ENCODE measurements at places on chromosomes 2 and 18.

GRCh38 chr18:6997808-6998207 is 119.8 kb downstream of the LAMA1 start:
- DNase-seq, result no peak

DNA sequence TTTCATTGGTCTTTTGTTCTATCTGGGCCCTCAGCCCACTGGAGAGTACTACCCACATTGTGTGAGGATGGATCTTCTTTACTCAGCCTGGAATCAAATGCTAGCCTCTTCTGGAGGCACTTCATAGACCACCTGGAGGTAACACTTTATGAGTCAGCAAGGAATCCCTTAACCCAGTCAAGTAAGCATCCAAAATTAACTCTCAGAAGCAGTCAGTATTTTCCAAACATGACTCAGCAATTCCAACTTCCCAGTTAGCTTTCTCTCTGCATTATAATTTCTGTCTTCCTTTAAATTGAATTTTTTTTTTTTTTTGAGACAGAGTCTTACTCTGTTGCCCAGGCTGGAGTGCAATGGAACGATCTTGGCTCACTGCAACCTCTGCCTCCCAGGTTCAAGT is 142.7 kb downstream of the ACKR3 start:
- no peak for DNase-seq

GRCh38 chr2:222076973-222077690 is 221.7 kb downstream of the PAX3 start:
- no peak for DNase-seq

DNA sequence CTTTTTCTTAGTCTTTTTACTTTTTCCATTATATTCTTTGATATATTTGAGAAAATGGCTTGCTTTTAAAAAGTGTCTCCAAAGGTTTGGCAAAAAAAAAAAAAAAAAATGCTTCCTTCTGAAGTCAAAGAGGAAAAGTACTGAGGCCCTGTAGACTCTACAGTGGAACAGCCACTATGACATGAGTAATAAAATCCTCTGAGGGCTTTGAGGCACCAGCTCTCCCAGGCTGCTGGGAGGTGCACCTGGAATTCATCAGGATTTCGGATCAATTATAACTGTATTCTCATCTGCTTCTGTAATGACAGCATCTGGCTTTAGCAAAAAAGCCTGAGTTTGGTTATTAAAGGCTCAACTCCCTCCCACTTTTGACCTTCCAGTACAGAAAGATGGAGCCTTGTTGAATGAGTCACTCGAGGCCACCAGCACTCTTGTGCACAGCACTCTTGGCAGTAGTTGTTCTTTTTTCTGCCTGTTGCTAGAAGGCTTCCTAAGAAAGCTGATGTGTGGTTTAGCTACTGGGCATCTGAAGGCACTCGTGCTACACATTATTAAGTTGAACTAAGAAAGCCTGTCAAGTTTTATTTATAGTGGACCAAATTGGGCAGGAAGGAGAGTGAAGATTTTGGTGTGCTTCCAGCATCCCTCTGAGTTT is 131.3 kb downstream of the PRPF40A start:
- DNase-seq, result no peak

DNA sequence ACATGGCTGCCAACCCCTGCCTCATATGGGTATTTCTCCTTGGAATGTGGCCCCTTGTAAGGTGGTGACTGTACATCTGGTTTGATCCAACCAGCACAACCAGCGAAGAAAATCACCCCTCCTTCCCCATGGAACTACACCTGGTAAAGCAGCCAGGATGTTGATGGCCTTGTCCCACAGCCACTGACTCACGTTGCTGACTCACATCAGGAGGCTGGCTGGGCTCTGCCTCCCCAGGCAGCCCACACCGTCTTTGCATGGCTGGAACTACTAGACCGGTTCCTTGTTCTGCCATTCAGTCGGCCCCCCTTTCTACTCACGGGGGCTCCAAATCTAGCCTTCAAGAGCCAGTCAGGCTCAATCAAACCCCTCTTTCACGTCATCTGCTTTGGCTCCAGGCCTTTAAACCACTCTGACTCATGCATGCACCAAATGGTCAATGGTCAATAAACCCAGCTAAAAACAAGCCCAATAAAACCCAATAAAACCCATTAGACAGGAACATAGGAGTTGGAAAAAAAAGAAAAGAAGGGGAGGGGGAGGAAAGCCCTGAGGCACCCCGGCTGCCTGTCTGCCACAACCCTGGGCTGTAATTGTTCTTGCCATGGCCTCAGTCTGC is 114.8 kb downstream of the PLB1 start:
- peak; percentile 53 for DNase-seq

DNA sequence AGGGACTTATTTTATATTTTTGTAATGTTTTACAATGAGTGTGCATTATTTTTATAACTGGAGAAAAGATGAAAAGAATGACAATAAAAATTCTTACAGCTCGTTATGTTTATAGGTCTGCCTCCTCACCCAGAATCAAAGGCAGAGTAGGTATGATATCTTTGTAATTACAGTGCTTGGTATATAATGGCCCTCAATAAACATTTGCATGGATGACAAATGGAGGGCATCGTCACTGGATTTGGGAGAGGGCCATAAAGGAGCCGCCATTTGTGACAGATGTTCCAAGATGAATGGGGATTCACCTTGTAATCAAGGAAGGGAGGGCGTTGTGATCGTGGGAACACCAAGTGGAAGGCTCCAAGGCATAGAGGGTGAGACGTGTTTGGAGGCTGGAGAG is 22.6 kb upstream of the GIGYF2 start:
- no peak for DNase-seq

- DNase-seq, result no peak
These were observed 216.9 kb upstream of the LRP1B start for GRCh38 chr2:142347751-142348150.

DNA sequence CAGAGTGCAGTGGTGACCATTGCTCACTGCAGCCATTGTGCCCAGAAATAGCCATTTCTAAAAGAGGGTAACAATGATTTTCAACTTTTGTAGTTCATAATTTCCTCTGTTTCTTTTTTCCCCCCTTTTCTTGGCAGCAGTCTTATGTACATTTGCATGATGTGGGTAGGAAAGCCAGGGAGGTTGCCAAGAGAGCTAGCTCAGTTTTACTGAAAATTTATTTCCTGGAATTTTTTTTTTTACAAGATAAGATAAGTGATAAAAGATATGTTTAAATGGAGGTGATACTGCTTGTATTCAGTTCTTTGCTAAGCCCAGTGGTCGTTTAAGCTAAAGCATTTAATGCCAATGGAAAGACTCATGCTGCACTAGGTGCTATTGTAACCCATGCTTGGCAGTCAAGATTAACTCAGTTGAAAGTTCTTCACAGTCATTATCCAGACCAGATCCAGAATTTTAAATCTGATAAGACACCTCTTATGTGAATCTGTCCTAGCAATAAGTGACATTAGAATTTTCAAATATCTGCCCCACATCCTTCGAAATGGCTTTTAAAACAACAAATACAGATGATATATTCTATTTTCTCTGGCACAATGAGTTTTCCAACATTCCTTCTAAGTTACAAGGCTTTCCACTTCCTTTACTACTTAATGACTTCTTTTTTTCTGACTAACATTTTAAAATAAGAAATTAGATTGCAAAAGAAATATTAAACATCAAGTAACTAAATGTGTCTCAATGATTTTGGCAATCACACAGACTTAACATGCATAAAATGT is 4.4 kb upstream of the ATP8B1 start:
- DNase-seq, result no peak

DNA sequence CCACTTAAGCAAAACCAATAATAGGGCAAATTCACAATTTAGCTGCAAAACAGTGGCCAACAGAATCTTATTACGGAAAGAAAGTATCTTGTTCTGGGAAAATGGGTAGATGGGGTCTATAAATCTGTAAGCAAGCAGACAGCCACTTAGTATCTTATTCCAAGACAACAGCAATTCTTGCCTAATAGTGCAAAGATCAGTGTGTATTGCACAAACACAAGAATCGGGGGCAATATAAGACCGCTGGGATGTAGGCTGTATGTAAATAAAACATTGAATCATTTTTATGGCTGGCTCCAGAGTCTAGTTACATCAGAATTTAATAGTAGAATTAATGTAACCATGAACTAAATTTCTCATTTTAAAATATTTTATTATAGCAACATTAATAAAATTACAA is 85.6 kb downstream of the FBXO15 start:
- DNase-seq, result no peak

DNA sequence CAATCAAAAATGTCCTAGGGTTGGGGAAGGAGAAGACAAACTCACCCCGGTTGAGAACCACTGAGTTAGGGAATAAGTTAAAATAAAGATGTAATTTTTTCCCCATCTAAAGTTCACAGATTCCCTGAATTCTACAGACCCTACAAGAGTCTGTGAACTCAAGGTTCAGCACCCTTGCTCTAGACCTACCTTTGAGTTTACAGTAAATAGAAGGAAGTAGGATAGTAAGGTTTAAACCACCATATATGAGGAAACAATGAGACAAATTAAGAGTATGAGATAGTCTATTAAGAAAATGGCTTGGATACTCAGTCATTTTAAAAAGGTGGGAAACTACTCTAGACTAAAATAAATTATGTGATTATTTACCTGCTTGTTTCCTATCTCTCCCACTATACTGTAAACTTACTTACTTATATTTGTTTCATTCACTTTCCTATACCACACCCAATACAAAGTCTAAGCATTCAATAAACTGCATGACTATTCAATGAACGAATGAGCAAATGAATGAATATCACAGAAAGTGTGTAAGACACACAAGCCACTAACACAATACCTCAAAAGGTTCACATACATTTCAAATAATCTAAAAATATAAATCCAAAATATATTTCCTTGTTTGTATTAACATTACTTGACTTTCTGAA is 13.4 kb downstream of the VPS54 start:
- no peak for DNase-seq

DNA sequence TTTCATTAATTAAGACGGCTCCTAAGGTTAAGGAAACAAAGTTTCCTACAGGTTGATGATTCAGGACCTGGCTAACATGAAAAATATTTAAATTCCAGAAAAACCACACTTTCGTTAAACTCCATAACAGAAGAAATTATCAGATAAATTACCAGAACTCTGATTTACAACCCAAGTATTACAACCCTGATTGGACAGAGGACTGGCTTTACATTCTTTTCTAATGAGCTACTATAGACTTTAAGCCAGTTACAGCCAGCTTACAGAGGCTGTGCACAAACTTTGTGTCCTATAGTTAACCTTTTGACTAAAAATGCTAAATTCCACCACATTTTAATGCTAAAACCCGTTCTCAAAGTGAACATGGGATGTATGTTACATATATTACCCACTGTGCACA is 458.6 kb downstream of the KCNJ3 start:
- no peak for DNase-seq

DNA sequence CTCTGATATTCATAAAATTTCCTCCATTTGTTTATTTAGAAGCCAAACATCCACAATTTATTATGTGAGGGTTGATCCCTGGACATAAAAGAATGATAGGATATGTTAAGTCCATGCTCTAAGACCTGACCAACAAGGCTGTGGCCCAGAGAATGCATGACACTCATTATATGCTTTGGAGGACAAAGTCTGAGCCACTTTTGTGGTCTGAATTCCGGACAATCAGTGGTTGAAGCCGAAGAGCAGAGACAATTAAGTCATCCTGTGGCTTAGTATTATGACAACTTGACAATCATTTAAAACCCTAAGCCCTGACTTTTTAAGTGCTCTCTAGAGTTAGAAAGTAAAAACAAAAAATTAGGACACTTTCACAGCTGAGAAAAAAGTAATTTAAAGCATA is 483.3 kb downstream of the PLCL1 start:
- DNase-seq, result no peak

Data from GM10248 (cell line).